DMS79 (cell line): ENCODE measurements at places on chromosomes 11 and 22.

- no peak for DNase-seq
Measured at GRCh38 chr11:120061761-120062560, 76.0 kb downstream of the TRIM29 start.

DNA sequence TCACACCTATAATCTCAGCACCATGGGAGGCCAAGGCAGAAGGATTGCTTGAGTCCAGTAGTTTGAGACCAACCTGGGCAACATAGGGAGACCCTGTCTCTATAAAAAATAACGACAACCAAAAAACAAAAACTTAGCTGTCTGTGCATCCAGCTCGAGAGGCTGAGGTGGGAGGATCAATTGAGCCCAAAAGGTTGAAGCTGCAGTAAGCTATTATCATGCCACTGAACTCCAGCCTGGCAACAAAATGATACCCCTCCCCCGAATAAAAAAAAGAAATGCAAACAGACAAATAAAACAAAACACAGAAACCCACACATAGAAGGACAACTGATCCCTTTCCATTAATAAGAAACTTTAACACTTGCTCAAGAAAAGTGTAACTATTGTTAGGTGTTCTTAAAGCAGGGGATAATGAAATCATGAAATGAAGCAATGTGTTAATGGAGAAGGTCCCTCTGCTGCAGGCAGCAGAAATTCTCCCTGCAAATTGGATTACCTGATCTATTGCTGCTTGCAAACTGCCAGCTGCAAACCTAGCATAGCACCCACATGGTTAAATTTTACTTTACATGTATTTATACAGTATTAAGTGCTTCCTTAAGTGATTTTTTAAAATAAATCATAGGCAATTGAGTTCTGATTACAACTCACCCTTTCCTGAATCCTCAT, 226.3 kb downstream of the SBF2 start:
- no peak for DNase-seq

- no peak for DNase-seq
Measured at GRCh38 chr11:132073787-132074186, 703.4 kb downstream of the NTM start.

DNA sequence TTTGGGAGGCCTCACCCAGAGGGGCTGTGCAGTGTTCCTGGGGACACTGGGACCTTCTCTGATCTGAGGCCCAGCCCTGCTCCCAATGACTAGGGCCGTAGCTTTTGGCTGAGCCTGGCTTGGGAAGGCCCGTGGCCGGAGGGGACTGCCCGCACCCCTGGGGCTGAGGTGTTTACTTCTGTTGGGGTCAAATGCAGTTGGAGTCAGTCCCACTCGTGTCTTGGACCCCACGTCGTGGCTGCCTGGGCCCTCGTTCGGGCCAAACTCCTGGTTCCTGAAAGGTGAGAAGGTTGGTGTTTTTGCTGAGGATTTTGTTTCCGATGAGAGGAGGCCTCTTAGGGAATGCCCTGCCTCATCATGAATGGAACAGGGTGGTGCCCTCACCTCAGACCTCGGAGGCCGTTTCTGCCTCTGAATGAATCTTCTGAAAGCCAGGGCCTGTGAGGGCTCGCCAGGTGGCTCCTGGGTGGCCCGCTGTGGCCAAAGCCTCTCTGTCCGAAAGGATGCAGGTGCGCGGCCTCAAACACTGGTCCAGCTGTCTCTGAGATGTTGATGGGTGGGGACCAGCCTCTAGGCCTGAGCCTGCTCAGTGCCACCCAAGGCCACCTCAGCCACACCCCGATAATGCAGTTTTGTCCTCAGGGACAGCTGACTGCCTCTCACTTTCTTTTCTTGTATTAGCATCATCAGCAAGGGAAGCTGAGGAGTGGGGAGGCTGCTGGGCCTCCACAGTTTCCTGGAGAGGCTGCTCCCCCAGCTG, 40.3 kb upstream of the A4GALT start:
- no peak for DNase-seq

DNA sequence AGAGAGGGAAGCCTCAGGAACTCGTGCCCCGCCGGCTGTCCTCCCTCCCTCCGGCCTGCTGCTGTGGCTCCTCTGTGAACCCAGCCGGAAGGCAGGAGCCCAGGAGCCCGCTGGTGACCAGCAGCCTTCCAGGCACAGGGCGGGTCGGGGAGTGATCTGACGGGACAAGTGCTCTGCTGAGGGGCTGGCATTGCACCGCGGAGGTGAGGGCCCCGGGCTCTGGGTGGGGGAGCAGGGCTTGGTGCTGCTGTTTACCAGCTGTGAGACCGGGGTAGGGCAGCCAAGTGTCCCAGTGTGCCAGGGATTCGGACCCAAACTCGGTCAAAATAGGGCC, 53.3 kb downstream of the FLRT1 start:
- no peak for DNase-seq

DNA sequence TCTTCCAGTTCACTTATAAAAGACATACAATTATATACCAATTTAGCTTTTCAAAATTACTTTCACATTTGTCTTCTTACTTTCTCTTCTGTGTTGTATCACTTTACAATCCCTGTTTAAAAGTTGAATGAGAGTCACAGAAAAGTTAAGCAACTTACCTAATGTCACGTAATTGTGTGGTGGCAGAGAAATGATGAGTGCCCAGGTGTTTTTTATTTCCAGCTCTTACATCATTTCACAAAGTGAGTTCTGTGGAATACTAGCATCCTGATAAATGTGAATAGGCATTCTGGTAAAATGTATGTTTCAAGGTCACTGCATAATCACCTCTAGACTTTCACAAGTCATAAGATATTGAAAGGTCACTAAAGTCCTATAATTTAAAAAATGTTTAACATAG, 133.0 kb upstream of the FIBIN start:
- no peak for DNase-seq

DNA sequence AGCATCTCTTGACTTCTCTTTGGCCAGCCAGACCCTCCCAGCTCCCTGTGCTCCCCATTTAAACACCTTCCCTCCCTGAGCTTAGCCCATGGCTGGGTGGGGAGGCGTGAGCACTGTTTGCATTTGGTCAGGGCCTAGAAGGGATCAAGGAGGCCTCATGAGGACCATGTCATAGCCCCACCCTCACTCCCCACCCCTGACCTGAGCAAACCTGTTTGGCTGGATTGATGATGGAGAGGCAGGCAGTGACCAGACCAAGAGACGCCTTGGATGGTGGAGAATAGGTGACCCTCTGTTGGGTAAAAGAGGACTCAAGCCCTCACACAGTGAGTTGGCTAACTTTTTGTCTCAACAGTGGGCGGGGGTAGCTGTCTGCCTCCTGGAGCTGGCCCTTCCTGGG, 49.9 kb downstream of the ST3GAL4 start:
- DNase-seq = no peak

DNA sequence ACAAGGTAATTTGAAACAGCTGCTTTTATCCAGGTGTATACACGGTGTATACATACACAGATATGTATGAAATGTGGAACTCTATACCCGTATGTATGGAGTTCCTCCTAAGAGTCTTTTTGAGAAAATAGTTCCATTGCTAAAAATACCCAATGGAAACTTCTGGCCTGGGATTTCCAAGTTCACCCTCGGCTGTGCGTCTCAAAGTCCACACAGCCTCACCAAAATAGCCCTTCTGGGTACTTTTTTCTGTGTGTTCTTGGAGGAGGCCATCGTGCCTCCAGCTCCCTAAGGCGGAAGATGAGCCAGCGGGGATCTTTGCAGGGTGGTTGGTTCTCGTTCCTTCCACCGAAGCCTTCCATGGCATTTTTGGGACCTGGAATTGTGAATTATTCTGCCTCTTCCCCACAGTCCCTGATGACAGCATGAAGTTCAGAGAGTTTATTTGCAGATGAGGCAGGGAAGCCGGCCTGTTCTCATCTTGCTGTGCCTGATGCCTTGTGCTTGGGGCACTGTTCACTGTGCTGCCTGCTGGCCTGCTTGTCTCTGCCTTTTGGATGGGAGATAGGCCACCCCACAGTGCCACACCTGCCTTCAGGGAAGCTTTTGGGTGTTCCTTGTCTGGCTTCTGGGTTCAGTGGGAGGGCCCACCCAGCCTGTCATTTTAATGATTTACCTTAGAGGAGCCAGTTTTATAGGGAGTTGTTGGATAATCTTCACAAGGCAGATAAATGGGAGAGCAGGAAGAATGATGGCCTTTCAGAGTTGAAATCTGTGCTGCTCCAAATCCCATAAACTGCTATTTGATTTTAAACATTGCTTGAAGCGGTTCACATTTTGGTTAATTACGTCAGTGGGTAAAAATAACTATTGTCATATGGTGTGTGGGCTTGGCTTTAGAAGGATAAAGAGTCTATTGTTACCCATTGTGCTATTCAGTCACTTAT, 112.7 kb upstream of the OR4B1 start:
- no peak for DNase-seq

DNA sequence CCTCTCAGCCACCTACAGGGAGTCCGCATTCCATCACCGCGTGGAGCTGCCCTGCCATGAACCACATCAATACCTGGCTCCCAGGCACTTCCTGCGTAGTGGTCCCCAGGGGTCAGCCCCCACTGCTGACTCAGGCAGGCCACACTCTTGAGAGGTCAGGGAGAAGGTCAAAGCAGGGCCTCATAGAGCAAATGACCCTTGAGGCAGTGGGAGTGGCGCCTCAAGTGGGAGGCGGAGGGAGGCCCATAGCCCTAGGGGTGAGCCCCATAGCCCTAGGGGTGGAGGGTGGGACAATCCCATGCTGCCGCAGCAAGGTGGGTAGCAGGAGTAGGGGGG, 5.0 kb downstream of the PRDX5 start:
- DNase-seq = no peak

- DNase-seq = no peak
Measured at GRCh38 chr11:95507794-95508193, 276.8 kb upstream of the SESN3 start.

GRCh38 chr22:17921871-17922821, 102.2 kb downstream of the MICAL3 start:
- DNase-seq = no peak
